Body of pancreas (tissue), 4 donors: ENCODE measurements at places on chromosomes 2 and 18.

- no peak for DNase-seq
Measured at GRCh38 chr2:27291865-27292264, 9.6 kb downstream of the TRIM54 start.

GRCh38 chr2:218138047-218138446 lies 12.2 kb downstream of the CXCR2 start:
- DNase-seq = no peak

GRCh38 chr2:221050020-221050795 lies 521.9 kb downstream of the EPHA4 start:
- DNase-seq = no peak

GRCh38 chr2:2613279-2614199 lies 282.5 kb upstream of the MYT1L start:
- peak; percentile 93 for DNase-seq

- no peak for DNase-seq
Measured at GRCh38 chr2:157880927-157881326, 4.8 kb upstream of the ACVR1 start.
